ENCODE measurements at places on chromosomes 6 and 20.
A peak's percentile ranks its signal among the peaks of the same experiment; 100 is the strongest.

DNA sequence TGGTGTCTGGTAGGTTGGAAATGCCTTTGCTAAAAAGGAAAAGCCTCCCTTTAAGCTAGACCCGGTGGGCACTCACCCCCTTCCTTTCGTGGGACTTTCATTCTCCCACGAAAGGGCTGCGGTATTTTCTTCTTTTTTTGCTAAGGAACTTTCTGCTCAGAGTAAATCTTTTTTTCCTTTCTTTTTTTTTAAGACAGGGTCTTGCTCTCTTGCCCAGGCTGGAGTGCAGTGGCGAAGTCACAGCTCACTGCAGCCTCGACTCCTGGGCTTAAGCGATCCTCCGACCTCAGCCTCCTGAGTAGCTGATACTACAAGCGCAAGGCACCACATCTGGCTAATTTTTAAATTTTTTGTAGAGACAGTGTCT, 4.0 kb downstream of the TP53TG5 start:
- no peak for DNase-seq

- DNase-seq = no peak
These were observed 8.4 kb downstream of the TPBG start for GRCh38 chr6:82371799-82372546.

GRCh38 chr20:61803416-61803914, 262.2 kb downstream of the TAF4 start:
- no peak for DNase-seq

GRCh38 chr6:26235302-26235670, 129.7 kb upstream of the BTN3A2 start:
- DNase-seq = no peak

DNA sequence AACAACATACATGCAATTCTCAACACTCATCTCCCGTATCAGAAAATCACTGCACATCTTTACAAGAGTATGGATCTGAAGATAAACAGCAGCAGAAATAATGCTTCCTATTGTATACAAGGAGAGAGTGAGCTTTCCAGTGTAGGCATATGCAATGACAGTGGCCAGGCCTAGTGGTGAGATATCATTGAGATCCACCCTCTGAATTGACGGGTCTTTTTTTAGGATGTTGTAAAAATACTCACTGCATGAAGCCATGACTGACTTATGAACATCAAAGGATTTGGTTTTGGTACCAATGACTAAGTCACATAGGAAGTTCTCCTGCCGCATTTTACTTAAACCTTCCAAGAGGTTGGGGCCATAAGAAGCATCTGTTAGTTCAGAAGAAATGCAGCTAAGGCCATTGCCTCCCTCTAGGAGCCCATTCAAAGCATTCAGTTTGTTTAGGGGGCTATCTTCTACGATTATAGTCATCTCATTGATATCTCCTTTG, 10.8 kb downstream of the KLHL31 start:
- no peak for DNase-seq

DNA sequence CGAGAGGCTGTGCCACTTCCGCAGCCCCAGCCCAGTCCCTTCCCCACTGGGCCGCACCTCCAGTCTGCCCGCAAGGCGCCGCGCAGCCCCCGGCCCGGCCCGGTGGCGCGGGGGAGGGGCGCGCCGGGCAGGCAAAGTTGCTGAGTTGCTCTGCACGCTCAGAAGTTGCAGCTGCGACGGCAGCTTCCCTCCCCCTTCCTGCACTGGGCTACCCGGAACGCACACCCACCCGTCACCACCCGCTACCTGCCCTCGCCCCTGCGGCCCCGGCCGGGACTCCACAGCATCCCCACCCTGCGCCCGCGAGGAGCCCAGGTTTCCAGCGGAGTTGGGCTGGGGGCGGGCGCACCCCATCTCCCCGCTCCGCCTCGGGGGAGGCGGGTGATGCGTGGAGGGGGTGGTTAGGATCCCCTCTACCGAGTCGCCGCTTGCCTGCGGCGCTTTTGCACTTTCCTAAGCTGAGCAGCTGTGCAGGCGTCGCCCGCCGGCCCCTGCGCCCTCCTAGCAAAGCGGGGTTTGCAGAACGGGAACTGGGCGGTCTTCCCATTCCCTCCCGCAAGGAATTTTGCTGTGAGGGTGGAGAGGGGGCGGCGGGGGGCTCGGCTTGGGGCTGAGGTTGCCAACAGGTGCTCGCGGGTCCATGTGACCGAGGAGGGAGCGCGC, 55.9 kb upstream of the RREB1 start:
- peak; percentile 52 for DNase-seq

GRCh38 chr6:26351544-26351953, 13.4 kb upstream of the BTN3A2 start:
- DNase-seq = no peak

GRCh38 chr6:81929828-81930227, 177.3 kb upstream of the TENT5A start:
- no peak for DNase-seq

DNA sequence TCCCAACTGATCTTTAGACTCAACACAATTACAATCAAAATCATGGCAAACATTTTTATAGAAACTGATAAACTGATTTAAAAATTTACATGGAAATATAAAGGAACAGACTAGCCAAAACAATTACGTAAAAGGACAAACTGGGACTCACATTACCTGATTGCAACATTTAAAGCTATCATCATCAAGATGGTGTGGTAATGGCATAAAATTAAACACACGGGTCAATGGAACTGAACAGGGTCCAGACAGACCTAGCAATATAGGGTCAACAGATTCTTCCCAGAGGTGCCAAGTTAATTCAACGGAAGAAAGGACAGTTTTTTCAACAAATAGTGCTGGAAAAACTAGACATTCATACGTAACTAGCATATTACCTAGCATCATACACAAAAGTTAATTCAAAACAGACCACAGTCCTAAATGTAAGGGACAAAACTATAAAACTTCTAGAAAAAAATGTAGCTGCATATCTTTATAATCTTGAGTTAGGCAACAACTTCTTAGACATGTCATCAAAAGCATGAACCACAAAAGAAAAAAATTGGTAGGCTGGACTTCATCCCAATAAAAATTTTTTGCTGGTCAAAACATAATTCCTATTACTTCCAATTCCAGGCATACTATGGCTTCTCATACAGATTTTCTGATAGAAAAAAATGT, 147.4 kb upstream of the BEND6 start:
- no peak for DNase-seq

DNA sequence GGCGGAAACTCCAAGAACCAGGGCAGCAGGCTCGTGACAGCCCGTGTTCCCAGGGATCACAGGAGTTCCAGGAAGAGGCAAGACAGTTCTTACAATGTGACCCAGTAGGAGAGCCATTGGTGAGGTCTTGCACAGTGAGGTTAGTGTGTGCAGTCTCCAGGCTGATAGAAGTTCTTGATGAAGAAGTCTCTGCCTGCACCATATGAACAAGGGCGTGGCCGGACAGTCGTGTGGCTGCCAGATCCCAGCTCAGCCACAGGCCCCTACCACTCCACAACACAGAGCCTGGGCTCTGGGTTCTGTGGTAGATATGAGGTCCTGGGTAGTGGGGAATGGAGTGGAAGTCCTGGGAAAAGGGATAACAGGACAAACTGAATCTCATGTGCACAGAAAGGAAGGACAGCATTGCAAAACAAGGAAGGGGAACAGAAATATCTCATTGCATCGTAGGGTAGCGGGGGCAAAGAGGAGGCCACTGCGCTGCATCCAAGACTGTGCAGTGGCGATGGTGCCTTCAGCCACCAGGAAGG, 65.2 kb downstream of the STX11 start:
- DNase-seq = peak; percentile 32

- DNase-seq = no peak
These were observed 335.7 kb downstream of the NRN1 start for GRCh38 chr6:5670811-5671561.

DNA sequence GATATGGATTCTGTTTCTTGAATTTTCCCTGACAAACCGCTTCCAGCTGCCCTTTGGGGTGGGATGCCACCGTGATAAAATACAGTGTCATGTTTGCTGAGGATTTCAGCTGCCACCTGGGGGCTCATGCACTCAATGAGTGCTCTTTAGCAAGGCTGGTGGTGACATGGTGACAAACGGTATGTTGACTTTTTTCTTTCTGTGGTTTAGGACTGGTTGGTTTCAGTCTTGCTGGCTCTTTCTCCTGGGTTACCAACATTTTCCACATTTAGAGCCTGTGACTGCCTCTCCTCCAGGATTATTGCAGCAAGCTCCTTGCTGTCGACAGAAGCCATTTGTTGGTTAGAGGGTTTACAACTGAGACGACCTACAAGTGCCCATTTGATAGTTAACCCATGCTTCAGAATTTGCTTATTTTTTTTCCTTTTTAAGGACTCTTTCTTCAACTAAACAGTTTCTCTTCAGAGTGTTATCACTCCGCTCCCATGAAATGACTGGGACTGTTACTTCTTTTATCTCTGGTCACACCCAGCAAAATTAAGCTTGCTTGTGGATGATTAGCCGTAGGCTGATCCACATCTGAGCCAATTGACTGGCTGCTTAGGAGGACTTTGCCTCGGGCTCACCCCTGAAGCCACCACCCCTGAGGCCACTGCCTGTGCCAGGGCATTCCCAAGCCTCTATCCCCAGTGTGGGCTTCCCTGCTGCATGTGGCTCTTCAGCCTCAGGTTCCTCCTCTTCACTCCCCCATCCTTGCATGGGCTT, 48.4 kb upstream of the CDYL start:
- peak; percentile 15 for DNase-seq

DNA sequence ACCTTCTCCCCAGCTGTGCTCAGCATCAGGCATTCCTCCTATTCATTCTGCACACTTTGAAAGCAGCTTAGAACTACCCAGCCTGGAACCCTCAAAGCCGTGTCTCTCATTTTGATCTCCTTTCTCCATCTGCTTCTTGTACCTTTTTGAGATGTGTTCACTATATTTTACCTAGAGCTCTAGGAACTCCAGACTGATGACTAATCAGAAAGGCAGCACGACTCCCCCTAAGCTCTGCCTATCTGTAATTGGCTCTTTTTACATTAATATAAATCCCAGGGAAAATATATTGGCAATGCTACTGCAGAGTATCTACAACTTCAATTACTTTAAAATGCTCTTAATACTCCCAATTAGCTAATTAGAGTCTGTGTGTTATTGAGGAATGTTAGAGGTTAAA, 671.5 kb downstream of the CBLN4 start:
- no peak for DNase-seq

DNA sequence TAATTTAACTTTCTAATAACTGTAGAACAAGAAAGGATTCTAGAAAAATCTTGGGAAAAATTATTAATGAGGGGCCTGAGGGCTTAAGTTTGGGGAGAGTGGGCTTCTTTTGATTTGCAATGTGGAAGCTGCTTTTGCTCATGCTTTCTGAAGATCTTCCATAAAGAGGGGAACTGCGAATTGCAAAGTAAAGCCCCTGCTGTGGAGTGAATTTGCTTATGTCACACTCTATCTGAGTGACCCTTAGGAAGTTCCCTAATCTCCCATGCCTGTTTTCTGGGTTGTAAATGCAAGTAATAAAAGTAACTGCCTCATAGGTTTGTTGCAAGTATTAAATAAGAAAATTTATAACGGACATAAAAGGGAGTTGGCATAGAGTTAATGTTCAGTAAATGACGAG, 301.2 kb downstream of the PLCB1 start:
- no peak for DNase-seq

- DNase-seq = no peak
These were observed 5.3 kb upstream of the IP6K3 start for GRCh38 chr6:33751771-33752645.

- DNase-seq = no peak
These were observed 65.6 kb downstream of the TULP4 start for GRCh38 chr6:158377860-158378259.

DNA sequence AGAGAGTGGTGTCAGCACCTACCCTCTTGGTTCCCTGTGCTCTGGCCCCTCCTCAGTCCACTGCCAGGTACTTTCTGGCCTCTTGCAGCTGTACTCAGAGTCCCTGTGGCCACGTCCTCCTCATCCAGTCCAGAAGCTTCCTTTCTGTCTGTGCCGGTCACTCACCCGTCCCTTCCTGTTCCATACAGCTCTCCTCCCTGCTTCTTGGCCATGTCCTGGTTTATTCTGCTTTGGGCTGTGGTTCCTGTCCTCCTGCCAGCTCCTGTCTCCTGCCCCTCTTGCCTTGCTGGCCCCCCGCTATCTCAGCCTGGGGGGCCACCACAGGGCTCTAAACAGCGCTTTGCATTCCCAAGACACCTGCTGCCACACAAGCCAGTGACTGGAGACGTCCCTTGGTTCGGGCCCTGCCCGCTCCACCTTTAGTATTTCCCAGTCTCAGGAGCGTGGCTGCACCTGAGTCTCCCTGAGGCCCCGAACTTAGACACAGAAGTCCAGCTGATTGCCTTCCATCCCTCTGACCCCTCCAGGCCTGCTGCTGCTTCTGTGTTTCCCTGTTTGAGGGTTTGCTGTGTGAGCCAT, 15.5 kb upstream of the RBM38 start:
- DNase-seq = no peak

DNA sequence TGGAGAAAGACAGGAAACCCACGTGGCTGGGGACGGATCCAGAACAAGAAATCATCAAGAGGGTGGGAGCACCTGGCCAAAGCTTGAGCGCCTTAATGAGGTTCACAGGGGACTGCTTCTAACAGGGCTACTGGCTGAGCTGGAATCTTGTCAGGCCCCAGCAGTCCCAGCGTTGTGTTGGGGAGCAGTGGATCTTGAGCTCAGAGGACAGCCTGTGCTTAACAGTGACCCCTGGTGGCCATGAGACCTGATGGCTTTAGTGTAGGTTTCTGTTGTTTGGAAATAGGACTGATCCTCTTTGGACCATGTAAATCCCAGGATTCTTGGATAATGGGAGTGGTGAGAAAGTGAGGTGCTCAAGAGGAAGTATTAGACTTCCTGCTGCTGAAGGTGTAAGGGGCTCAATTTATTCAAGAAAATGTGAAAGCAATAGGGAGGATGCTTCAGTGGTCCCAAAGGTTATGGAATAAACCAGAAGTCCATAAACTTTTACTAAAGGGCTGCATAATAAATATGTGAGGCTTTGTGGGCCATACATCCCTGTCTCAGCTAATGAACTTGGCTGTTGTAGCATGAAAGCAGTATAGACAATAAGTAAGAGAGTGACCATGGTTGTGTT, 216.2 kb downstream of the NFATC2 start:
- DNase-seq = peak; percentile 25

DNA sequence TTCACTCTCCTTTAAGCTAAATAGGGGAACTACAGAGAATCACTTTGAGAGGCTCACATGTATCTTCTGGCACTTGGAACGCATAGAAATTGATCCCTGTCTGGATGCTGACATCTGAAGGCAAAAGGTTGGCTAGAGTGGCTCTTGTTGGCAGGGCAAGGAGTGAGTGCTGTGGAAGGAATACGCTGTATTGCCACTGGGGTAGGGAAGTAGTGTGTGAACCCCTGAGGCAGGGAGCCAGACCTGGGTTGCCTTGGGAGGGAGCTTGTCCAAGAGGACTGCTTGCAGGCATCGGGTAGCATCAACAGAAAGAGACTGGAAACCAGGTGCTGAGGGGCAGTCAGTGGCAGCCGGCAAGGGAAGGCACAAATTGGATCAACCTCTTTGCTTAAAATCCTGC, 8.9 kb upstream of the MMS22L start:
- DNase-seq = no peak

DNA sequence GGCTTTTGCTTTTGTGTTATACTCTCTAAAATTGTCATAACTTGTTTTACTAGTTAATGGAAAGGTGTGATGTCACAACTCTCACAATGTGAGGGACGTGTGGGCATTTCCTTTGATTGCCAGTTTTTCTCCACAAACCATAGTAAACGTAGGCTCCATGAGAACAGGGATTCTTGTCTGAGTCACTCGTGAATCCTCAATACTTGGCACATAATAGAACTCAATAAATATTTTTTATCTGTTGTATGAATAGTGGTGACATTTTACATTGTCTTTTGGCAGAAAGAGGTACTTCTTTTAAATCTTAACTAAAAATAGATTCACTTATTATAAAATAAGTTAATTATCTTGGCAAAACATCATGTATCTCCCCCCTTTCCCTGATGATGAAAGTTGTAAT, 69.0 kb upstream of the CNKSR3 start:
- no peak for DNase-seq
